ENCODE measurements at places on chromosomes 2 and 18. TPM values are rescaled to one million over a fixed set of nuclear protein-coding genes. Genes with fewer than 3 reads are reported as not detected.

DNA sequence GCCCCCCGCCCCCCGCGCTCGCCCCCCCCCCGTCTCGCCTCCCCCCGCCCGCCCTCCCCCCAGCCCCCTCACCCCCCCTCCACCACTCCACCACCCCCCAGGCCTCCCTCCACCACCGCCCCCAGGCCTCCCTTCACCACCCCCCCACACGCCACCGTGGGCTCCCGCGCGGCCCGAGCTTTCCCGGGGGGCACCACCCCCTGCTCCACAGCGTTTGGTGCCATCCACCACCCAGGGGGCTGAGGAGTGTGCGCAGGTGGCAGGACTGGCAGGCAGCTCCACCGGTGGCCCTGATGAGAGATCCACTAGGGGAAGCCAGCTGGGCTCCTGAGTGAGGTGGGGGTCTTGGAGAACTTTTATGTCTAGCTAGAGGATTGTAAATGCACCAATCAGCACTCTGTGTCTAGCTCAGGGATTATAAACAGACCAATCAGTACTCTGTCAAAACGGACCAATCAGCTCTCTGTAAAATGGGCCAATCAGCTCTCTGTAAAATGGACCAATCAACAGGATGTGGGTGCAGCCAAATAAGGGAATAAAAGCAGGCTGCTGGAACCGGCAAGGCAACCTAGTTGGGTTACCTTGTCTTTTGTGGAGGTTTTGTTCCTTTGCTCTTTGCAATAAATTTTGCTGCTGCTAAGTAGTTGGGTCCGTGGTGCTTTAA lies 43.0 kb upstream of the ITSN2 start:
- no peak for DNase-seq

DNA sequence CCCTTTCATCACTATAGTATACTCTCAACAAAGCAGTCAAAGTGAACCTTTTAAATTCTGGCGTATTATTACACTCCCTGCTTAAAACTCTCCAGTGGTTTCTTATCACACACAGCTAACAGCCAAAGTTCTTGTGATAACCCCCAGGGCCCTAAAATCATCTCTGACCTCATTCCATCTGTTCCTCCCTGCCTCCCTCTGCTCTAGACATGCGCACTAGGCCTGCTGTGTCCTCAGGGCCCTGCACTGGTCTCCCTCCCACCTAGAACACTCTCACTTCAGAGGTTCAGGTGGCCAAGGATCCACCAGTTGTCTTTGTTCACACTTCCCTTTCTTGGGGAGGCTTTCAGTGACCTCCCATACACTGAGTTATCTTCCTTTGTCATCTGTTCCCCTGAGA lies 603.4 kb downstream of the DSC3 start:
- no peak for DNase-seq

DNA sequence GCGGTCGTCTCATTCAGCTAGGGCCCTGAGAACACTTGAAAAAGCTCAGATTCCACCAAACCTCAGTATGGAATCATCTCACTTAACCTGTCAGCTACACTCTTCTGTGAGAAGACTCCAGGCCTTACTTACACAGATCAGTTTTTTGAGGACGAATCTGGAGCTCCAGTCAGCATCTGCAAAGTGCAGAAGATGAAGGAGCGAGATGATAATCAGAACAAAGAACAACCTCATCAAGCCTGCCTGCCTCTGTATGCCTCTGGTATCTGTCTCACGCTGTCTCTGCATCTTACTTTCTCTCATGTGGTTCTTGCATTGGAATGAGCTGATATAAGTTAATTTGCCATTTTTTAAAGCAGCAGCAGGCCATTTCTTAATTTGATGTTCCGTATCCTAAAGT lies 444.1 kb upstream of the LRATD1 start:
- DNase-seq, result no peak

FAM98A gene
- polyA plus RNA-seq, result 101 TPM

IL37 gene
- polyA plus RNA-seq, result not detected

PARD6G gene
- 2.3 TPM for polyA plus RNA-seq

- no peak for DNase-seq
Observed at GRCh38 chr2:4995466-4995865, 696.7 kb upstream of the SOX11 start.

- DNase-seq, result no peak
Observed at GRCh38 chr2:125681976-125682805, 973.8 kb upstream of the GYPC start.

SOS1 gene
- 17.0 TPM for polyA plus RNA-seq

GMCL1 gene
- polyA plus RNA-seq, result 15.3 TPM

- DNase-seq, result no peak
Observed at GRCh38 chr18:32337821-32338220, 132.9 kb downstream of the GAREM1 start.

GRCh38 chr18:45384137-45384961 lies 230.9 kb upstream of the SLC14A2 start:
- peak; percentile 38 for DNase-seq

DNA sequence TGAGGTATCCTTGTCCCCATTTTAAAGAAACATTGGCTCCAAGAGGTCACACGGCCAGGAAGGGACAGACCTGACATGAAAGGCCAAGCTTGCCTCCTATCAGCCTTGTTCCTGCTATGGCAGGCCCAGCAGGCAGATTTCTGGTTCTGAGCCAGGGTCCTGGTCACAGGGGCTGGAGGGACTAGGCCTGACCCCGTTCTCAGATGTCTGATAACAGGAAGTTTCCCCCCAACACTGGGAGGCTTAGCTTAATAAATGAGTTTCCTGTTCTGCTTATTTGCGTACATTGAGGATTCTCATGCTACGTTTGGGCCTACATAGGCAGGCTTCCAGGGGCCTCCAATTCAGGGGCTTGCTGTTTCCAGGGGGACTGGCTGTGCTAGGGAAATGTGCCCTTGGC lies 107.8 kb upstream of the LTBP1 start:
- no peak for DNase-seq

DNA sequence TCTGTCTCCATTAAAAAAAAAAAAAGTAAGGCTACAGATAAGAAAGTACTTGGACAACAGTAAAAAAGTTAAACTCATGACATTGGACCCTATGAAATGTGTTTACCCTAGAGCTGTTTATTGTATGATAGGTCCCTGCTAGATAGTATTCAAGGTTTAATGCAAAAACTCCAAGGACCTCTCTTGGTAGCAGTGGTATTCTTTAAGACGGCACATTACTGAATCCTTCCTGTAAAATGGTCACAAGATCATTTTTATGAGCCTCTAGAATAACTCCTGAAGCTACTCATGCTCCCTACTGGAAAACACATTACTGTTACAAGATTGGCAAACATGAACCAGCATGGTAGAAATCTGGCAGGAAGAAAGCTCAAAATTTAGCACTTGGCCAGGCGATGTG lies 38.8 kb downstream of the GALM start:
- no peak for DNase-seq

DNA sequence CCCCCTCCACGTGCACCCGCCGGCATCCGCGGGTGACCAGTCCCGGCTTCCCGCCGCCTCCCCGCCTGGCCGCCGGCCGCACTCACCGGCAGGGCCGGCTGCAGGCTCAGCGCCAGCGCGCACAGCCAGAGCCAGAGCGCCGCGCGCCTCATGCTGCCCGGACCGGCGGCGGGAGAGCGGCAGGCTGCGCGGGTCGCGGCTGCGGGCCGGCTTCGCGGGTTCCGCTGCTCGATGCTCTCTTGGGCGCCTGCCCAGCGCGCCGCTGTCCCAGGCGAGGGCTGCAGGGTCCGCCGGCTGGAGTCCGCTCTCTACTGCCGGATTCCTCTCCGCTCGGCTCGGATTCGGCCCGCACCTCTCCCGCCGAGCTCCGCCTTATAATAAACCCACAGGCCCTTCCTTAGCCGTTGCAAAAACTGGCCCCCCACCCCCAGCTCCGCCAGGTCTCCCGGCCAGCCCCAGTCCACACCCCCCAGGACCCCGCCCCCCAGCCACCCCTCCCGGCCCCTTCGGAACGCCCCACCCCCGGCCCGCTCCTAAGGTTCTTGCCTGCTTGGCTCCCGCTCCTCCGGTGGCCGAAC lies at the start of gene SDC1:
TSS of gene SDC1 (minus strand) at position 415 of the 578 bp plus-strand sequence. CDS start at position 152, 263 bp downstream.
- peak; percentile 81 for DNase-seq

SULT1C2 gene
- 0.20 TPM for polyA plus RNA-seq

DNA sequence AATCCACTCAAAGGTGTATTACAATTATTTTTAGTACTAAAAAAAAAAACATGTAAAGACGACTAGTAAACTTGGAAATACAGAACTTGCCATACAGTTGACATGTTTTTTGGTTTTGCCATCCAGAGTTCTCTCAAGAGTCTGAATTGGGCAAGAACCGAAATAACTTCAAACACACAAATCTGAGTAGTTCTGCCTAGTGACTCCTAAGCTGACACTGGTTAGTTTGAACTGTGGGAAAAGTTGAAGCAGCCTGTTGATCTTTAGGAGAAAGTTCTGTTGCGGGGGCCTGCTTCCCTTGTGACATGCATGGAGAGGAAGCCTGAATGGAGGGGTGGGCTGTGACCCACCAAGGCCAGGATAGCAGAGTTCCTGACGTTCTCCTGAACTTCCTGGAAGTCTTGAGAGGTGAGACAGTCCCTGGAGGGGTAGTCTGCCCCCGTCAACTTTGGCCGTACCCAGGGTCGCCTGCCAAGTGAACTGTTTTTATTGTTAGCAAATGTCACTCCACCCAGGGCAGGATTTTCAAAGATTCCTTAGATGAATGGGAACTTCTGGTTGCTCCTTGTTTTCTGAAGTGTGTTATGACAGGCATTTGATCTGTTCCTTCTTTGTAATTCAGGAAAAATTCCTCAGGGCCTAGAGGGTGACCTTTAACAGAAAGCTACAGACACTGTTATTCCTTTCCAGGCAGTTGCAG lies 85.6 kb upstream of the SPTBN1 start:
- DNase-seq, result no peak

CD8B2 gene
- not detected for polyA plus RNA-seq

TANC1 gene
- 8.1 TPM for polyA plus RNA-seq

TBC1D8 gene
- polyA plus RNA-seq, result 30.0 TPM

HK2 gene
- polyA plus RNA-seq, result 0.42 TPM

DNA sequence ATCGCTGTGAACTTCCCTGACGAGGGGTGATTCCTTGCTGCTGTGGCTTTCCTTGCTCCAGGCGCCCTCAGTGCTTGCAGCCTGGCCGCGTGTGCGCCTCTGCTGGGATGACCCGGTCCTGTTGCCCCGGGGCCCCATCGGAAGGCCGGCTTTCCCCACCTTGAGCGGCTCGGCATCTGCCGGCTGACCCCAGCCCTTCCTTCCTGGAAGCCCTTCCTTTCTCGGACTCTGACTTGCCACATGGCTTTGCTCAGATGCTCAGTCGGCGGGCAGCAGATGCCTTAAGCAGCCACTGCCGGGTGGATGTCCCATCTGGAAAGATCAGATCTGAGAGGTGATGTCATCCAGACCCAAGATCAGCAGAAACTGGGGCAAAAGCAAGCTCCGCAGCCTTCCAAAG lies 100.5 kb upstream of the ODC1 start:
- no peak for DNase-seq

- no peak for DNase-seq
Observed at GRCh38 chr18:58161659-58162058, 117.6 kb downstream of the NEDD4L start.

DNA sequence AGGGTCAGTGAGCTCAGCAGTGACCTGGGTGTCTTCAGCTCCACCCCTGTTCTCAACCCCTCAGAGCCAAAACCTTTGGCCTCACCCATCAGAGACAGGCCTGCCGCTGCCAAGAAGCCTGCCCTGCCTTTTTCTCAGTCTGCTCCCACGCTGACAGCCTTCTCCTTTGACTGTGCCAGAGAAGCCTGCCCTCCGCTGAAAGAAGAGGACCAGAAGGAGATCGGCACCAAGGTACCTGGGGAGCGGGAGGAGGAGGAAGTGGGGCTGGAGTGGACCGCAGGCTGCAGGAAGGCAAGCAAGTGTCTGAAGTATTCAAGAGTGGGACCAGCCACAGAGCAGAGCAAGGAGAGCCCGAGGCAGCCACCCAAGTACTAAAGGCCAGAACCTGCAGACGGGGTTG lies 33.2 kb downstream of the TOGARAM2 start:
- no peak for DNase-seq

DNA sequence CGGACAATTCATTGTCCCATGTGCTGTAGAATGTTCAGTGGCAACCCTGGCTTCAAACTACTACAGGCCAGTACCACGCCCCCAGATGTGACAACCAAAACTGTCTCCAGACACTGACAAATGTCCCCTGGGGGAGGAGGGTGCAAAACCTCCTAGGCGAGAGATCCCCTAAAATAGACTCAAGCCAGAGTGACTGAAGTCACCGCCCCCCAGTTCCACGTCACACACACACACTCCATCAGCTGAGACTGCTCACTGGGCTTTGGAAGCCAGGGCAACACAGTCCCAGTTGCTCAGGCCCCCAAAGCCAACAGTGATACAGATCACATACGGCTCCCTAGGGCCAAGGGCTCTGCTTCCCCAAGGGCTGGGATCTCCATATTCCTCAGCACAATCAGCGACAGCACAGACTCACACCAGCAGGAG lies 19.1 kb downstream of the HDAC4 start:
- no peak for DNase-seq

All from A549 (cell line).